Activated CD4-positive, alpha-beta T cell treated with anti-CD3 and anti-CD28 coated beads for 24 hours (primary cell): ENCODE measurements at places on chromosomes 7 and 10.
A peak's percentile ranks its signal among the peaks of the same experiment; 100 is the strongest.

DNA sequence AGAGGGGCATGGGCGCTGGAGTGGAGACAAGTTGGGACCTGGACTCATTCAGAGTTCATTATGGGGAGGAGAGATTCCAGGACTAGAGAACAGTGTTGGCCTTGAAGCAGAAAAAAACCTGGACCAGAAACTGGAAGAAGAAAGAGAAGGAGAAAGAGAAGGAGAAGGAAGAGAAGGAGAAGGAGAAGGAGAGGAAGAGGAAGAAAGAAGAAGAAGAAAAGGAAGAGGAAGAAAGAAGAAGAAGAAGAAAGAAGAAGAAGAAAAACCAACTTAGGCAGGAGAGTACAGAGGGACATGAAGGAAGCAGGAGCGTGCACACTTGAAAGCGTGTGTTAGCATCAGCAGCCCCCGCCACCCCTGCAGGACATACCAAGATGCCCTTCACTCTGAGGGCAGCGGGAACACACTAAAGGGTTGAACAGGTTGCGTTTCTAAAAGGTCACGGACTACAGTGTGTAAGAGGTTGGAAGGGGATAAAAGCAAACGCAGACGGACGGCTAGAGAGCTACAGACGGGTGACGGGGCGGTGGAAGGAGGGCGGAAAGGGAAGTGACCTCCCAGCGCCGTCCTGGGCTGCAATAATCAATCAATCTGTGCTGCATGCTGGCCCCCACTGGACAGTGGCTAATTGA is 95.3 kb downstream of the SEC61G start:
- DNase-seq: no peak

DNA sequence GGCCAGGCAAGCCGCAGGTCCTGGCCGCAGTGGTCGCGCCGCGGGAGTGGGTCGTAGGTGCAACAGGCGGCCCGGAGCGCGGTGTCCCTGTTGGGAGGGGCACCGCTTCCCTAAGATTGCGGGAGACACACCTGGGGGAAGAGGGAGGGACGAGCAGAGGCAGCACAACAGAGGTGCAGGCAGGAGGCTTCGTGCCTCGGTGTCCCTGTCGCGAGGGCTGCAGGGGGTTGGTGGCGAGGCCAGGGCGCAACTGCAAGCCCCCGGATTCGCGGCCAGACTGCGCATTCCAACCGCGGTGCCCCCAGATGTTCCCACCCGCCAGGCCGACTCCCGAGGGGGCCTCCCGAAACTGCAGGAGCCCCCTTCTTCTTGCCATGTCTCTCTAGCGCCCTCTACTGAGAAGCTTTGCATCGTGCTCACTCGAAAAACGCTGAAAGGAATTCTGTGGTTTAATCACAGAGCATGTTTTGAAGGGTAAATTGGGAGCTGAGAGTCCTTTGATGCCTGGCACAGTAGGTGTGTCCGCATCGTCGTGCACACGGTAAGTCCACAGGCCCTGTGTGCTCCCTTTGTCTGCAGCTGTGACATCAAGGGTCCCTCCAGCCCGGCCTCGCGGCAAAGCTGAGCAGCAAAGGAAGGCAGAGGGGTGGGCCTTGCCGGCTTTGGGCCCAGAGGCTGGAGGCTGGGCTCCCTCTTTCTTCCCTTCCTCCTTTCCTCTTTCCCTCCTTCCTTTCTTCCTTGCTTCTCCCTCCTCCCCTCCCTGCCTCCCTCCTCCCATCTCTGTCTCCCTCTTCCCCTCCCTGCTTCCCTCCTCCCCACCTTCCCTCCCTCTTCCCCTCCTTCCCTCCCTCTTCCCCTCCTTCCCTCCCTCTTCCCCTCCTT is 6.2 kb upstream of the MBL2 start:
- DNase-seq: no peak

GRCh38 chr7:66313886-66314568 is 108.9 kb downstream of the TPST1 start:
- DNase-seq: no peak

DNA sequence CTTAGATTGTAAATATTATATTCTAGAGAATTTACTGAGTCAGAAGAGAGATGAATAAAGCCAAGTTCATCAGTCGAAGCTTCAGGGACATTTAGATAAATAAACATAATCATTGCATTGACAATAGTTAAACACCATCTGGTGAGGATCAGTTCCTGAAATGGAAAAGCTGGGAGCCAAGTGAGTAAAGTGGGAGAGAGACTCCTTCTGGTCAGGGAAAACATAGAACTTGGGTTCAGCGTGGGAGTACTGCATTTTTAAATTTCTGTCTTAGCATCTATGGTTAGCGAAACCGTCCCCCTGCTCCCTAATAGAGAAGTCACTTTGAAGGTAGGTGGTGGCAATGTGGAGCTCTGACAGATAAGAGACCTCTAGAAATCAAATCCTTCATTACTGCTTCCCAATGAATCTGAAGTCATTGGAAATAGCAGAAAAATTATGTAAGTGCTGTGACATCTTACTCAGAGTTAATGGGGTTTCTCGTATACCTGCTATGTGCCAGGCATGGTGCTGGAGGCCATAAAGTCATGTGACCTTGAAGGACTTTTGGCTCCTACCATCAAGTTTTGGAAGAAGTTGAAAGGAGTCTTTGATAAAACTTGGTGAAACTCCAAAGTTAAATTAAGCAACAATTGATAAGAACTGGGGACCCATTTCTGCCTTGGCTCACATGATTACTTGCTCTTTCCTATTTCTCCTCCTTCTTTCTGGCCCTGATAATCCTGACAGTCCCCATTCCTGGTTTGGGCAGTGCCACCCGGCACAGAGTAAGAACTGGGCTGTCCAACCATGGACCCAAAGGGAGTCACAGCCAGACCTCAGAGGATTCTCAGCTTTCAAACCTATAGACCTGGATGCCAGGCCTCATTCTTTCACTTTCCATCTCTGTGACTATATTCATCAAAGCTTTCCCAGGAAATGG is 211.2 kb downstream of the C7orf25 start:
- DNase-seq: no peak

DNA sequence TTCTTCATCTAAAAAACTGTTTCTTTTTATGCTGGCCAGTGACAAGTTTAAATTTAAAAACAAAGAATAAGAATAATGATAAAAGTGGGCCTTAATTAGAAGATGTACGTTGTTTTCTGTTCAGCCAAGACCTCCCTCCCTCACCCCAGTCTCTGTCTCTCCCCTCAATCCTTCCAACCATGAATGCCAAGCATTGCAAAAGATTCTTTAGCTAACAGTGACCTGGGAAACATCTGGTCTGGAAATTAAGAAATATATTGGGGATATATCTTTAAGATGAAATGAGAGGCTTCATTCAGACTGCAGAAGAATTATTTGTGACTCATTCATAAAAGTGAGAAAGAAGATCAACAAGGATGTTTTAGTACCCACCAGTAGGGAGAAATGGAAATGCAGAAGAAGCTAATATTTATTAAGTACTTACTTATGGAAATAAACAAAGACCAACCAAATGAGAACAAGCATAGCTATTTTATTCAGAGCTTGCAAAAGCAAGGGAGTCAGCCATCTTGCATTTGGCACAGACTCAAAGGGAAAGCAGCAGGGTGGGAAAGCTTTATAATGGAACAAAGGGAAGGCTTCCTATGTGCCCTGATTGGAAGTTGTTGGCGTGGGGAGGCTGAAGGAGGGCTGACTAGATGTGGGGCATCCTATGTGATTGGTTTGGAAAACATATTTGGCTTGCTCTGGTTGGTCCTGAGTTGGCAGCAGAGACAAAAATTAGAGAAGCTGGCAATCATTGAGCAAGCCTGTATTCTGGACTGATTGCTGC is 595.4 kb upstream of the GHITM start:
- no peak for DNase-seq

DNA sequence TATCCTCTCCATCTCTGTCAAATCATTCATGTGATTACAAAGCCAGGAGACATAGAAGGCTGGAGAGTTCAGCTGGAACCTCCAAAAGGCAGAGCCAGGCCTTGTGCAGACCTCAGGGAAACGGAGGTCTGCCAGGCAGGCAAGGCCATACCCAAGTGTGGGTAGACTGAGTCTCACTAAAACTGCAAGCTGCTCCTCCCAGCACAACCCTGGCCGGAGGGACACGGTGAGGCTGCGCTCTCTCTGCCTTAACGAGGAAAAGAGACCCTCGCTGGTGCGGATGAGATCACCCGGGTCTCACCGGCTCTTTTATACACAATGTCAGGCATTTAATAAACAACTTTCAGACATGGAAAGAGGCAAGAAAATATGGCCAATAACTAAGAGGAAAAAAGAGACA is 66.1 kb upstream of the INPP5A start:
- no peak for DNase-seq

GRCh38 chr10:69010151-69010640 is 21.6 kb downstream of the KIFBP start:
- DNase-seq: no peak

GRCh38 chr7:157362729-157363128 is 25.9 kb downstream of the DNAJB6 start:
- DNase-seq: no peak

DNA sequence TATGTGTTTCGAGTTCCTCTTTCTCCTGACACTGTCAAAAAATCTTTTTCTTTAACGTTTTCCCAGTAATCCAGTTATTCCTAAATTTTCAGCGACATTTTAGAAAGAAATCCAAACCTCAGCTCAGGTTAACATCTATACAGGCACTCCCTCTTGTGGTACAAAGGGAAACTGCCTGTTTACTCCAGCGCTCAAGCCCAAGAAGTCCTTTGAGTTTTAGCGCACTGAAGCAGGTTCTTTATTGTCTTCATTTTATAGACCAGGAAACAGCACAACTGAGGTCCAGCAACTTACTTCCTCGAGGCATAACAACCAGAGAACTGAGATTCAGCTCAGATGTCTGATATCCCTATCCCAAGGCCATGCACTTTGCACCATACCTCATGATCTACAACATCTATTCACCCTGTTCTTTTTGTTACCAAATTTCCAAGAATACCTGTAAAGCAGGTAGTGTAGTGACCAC is 287.2 kb upstream of the MKLN1 start:
- peak; percentile 44 for DNase-seq
